ENCODE measurements at places on chromosomes 12 and 14.

GRCh38 chr12:67046062-67046461, 223.1 kb upstream of the CAND1 start:
- no peak for DNase-seq

- DNase-seq, result peak; percentile 45
Measured at GRCh38 chr14:92613008-92613658, 99.6 kb downstream of the RIN3 start.

GRCh38 chr12:5796171-5796958, 148.7 kb downstream of the ANO2 start:
- no peak for DNase-seq

GRCh38 chr14:56731187-56731586, 79.1 kb downstream of the OTX2 start:
- DNase-seq, result no peak

GRCh38 chr12:88471331-88472045, 108.8 kb downstream of the KITLG start:
- no peak for DNase-seq

DNA sequence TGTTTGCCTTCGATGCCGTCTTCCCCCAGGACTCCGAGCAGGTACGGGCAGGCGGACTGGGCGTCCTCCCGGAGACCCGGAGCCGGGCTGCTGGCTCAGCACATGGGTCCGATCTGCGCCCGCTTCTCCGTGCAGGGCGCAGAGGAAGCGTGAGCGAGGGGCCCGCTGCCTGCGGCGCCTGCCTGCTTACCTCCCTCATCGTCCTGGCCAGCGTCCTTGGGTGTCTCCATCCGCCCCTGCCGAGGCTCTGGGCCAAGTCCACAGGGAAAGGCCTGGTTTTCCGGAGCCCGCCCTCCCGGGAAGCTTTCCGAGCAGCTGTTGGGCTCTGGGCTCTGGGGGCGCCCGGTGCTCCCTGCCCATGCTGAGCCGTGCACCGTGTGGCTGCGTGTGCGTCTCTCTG, 33.5 kb downstream of the KIF26A start:
- DNase-seq, result no peak

GRCh38 chr12:84757978-84758377, 154.6 kb downstream of the SLC6A15 start:
- no peak for DNase-seq

DNA sequence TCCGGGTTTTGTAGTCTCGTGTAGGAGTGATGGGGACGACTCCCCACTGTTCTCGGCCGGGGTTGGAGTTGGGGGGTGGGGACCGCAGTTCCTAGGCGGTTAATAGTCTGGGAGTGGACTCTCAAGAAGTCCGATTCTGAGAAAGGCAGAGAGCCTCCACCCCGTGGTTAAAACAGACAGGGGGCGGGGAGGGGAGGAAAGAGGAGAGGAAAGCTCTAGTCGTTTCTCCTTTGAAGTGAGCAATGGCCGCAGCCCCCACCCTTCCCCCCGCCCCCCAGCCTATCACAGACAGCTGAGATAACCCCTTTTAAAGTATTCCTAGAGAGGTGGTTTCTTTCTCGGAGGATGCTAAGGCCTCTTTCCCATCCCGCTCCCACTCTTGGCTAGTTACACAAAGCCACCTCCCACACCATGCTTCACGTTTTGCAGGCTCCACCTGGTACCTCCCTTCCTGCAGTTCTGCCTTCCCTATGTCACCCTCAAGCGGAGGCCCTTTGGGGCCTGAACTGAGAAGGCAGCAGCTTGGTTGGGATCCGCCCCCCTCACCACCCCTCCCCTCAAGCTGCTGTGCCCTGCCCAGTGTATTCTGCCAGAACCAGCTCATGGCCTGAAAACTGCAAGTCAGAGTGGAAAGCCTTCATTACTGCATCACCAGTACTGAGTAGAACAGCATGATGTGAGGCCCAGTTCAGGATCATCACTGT, 853 bp downstream of the USP5 start:
- peak; percentile 37 for DNase-seq

DNA sequence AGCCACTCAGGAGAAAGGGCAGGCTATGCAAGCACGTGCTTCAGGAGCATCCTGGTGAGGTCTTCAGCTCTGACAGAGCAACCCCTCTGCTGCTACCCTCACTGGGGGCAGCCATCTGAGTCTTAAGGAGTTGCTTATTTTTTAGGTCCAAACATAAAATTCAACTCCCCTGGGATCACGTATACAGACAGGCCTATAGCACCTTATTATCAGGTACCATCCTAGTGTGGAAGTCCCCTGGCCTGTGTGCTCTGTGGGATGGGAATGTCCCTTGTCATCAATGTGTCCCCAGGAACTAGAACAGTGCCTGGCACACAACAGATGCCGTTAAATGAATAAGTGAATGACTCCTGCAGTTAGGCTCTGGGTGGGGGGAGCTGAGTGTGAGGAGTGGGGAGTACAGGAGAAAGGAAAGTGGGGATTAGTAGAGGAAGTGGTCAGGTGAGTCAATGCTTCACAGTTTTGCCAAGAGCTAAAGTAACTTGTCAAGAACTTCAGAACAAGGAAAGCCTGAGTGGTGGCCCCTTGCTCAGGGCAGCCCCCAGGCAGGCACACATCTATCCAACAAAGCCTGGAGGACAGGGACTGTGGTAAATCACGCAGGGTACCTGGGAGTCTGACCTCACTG, 33.5 kb downstream of the DAD1 start:
- DNase-seq, result no peak

DNA sequence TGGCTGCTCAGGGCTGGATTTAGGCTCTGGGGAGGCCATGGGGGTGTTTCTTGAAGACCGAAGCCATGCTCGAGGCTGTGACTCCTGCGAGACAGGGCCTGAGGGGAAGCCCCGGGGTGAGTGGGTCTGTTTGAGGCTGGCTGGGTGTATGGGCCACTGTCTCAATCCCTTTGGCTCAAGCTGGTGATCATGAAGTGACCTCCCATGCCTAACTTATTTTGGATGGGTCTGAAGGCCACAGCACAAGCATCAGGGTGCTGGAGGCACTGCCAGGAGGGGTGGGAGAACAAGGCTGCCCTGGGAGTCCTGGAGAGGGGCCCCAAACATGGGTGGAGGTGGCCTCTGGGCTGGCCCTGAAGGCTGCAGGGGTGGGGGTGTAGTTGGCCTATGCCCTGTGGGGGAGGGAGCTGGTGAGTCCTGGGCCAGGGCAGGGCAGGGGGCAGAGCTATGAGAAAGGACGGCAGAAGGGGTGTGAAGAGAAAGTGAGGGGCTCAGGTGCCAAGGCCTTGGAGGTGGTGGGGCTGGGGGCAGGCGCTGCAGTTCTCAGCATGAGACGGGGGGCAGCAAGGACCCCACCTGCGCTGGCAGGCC, 100.9 kb downstream of the KIF26A start:
- no peak for DNase-seq

DNA sequence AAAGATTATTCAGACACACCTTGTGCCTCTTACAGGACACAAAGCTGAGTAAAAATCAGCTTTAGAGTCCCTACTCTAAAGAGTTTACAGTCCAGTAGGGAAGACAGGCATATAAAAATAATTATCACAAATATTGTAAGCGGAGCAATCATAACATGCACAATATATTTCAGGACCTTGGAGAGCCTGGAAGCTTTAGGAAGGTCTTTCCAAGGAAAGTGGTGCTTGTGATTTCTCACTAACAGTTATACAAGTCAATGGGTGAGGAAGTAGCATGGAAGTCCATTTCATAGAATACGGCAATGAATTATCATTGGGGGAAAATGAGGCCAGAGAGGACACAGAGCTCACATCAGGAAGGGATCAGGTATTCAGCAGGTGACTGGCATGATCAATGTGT, 268.3 kb downstream of the C12orf50 start:
- no peak for DNase-seq

GRCh38 chr12:45279931-45280830, 64.3 kb downstream of the ANO6 start:
- no peak for DNase-seq

GRCh38 chr14:50059763-50060616, 56.4 kb downstream of the VCPKMT start:
- no peak for DNase-seq

- no peak for DNase-seq
Measured at GRCh38 chr12:107485731-107486130, 199.9 kb upstream of the PWP1 start.

DNA sequence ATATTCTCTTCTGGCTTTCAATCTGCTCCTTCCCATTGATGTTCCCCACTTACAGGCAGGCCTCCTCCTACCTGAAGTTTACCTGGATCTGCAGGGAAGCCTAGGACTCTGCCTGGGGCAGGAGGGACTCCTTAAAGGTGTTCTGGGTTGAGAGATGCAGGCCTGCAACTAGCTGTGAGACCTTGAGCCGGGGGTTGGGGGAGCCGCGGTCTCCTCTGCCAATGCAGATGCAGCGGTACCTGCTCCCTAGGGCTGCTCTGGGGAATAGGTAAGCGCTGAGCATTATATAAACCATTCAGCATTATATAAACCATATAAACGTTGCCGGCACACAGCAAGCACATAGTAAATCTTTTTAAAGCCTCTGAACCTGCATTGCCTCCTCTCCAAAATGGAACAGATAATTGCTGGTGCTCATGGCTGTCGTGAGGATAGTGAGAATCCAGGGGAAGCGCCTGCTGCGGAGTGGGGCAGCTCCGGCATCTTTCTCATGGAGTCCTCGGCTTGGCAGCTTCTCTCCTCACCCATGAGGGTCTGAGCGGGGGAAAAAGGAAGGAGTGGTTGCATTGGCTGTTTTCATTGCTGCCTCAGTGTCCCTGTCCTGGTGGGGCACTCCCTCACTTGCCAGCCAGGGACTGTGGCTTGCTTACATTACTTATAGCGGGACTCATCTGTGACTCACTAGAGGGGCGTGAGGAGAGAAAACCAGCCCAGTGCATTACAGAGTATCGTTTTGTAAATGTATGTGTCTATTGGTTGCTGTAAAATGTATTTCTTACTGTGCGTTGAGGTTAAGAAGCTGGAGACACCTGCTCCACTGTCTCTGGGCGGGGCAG, 12.5 kb upstream of the KRT80 start:
- no peak for DNase-seq

DNA sequence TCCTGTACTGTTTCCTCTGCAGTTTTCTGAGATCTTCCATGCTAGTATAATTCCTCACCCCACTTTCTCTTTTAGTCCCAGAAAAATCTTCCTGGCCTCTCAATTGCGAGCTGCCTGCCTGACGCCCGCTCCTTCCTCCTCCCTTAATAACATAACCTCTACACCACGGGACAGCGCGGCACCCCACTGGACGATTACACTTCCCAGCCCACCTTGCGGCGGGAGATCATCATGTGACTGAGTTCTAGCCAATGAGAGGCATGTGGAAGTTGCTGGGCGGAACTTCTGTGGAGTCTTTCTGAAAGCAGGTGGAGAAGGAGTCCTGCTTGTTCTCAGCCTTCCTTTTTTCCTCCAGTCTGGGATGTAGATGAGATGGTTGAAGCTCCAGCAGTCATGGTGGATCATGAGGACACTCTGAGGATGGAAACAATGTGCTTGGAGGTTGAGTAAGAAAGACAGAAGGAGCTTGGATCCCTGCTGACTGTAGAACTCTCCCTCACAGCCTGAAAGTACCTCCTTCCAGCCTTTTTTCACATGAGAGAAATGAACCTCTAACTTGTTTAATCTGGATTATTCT, 133.6 kb upstream of the VRK1 start:
- DNase-seq, result no peak

DNA sequence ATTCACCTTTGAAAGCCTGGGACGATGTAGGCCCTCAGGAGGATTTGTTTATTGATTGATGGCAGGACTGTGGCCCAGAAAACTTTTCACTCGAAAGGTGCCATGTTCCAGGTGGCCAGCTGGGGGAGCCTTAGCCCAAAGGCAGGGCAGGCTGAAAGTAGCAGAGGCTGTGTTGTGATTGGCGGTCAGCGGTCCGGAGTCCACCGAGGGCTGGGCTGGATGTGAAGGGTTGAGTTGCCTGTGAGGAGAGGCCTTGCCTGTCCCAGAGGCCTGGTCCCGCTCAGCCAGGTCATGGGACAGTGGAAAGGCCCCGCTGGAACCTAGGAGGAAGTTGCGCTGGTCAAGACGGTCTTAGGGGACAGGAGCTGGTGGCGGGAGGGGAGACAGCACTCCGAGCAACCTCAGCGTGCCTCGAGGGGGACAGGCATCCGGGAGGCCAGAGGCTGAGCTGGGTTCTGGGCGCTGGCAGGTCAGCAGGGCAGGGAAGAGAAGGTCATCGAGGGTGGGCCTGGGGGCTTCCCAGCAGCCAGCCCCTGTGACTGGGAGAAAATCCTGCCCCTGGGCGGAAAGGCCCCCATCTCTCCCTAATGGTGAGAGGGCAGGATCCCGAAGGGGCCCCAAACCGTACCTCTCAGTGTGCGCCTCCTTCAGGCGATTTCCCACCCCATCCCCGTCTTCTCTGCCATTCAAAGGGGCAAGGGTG, 26.3 kb downstream of the CMA1 start:
- peak; percentile 17 for DNase-seq

DNA sequence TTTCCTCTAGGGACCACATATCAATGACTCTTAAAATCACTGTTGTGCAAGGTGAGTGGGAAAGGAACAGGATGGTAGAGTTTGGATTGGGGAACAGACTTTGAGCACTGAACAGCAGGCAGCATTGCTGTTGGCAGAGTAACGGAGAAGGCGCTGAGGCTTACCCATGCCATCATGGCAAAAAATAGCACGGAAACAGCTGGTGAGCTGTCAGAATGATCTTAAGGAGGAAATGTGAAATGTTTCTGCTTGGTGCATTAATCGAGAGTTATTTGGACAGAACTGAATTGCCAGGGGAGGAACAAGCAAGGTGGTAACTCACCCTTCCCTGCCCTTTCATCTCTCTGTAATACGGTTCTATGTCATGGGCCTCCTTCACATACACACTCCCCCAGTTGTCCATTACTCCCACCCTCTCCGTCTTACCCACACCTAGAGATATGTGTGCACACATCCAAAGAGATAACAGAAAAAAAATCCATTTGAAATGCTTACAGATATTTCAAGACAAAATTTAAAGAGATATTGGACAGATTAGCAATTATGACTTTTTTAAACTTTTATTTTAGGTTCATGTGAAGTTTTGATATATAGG, 572.5 kb downstream of the DIO2 start:
- DNase-seq, result no peak

DNA sequence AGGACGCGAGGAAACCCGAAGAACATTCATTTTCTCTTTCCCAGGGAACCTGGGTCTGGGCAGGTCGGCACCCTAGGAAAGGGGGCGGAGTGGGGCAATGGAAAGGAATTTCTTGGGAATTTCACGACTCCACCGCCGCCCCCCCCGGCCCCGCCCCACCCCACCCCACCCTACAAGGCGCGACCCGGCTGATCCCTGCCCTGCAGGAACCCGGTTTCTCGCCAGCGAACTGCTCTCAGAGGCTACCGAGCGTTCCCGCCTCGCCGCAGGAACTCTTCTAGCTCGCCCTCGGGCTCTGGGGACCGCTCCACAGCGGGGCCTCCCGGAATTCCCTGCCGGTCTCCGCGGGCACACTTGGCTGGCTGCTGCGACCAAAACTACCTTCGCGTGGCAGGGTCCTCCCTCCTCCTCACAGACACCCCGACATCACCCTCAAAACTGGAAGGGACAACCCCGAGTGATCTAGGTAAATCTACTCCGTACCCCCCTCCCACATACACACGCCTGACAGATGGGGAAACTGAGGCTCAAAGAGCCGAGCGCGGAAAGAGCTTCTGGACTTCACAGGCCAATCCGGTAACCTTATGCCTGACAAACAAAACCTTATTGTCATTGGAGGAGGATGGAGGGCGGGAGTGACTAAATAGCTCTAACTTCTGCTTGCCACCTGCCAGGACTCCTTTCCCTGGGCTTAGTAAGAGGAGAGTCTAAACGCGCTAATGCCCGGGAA, 785 bp upstream of the ACTN1 start:
- DNase-seq, result no peak

Data from activated naive CD8-positive, alpha-beta T cell treated with anti-CD3 and anti-CD28 coated beads, Interleukin-2, amount 50 U/mL, for 16 hours (primary cell).